ENCODE measurements at places on chromosomes 3 and 15. TPM values are rescaled to one million over a fixed set of nuclear protein-coding genes. Genes with fewer than 3 reads are reported as not detected.

DNA sequence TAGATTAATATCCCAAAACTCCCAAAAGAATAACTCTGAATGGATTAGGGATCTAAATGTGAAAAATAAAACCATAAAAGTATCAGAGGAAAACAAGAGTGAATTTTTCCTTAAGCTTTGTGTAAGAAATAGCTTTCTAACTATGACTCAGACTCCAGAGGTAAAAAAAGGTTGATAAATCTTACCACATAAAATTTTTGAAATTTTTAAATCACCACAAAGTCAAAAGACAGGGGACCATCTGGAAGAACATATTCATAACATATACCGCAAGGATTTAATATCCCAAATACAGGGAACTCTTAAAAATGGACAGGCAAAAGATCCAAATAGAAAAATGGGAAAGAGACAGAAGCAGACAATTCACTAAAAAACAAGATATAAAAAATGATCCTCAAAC is 145.0 kb downstream of the ARNT2 start:
- DNase-seq = peak; percentile 88

- peak; percentile 23 for DNase-seq
Measured at GRCh38 chr15:71807691-71808091, 2.7 kb upstream of the NR2E3 start.

- DNase-seq = no peak
Measured at GRCh38 chr3:148720873-148721272, 23.2 kb downstream of the AGTR1 start.

The GALNT15 gene
- 10.9 TPM for total RNA-seq

Measured in fibroblast of the aortic adventitia (primary cell).